ENCODE measurements at places on chromosomes 2 and 18.

DNA sequence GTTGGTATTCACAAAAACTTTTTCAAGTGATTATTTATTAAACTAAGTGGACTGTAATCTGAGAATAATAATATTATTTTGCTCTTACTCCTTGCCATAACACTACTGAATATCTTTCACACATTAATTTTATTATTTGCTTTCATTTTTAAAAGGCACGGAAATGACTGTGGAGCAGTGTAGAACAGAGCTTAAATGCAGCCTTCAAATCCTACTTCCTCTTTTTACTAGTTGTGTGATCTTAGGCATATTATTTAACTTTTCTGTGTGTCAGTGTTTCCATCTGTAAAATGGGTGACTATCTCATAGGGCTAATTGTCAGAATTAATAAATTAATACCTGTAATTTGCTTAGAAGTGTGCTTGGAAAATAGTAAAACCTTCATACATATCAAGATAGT lies 55.5 kb upstream of the SLC8A1 start:
- no peak for DNase-seq

- no peak for DNase-seq
Observed at GRCh38 chr2:207332480-207333212, 166.9 kb upstream of the KLF7 start.

- DNase-seq, result no peak
Observed at GRCh38 chr2:167898340-167898739, 349.1 kb downstream of the STK39 start.

DNA sequence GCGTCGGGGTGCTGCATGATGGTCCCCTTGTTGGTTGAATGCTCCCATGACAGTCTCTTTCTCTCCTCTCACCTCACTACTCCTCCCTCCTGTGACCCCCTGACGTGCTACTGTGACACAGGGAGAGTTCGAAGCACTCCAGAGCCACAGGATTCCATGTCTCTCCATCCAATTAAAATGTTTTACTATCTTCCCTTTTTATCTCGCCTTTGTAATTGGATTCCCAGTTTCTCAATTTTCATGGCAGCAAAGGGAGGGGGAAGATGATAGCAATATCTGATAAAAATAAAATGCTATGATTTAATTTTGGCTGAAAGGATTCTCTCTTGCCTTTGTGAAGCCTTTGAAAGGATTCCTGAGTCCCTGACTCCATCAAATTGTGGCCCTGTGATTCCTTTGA lies 271.9 kb upstream of the SLC14A2 start:
- DNase-seq, result no peak

DNA sequence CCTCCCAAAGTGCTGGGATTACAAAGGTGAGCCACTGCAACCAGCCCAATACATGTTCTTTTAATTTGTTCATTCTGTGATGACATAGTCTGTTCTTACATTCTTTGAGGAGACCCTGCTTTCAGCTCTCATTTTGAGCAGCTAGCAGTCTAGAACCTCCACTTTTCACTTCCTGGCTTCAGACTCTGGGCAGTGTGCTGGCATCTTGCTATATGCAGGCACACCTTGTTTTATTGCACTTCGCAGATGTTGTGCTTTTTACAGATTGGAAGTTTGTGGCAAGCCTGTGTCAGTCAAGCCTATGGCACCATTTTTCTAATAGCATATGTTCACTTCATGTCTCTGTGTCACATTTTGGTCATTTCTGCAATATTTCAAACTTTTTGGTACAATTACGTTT lies 72.4 kb downstream of the PRKCE start:
- no peak for DNase-seq

- no peak for DNase-seq
Observed at GRCh38 chr2:192005211-192005610, 158.3 kb upstream of the CAVIN2 start.

DNA sequence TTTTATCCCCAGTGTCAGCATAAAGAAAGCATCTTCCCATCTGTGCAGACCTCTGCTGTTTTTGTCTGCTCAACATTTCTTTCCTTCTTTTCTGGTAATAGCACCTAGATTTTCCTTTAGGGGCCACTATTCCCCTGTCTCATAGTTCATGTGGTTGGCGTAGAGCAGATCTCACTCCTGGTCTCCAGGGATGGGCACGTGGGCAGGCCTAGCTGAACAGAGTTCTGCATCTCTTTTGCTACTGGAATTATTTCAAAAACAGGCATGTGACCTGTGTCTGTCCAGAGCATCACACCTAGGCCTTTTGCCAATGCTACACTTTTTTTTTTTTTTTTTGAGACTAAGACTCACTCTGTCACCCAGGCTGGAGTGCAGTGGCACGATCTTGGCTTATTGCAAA lies 17.7 kb upstream of the ICOS start:
- no peak for DNase-seq

GRCh38 chr18:38186491-38186890 lies 620.9 kb upstream of the CELF4 start:
- DNase-seq, result no peak

- no peak for DNase-seq
Observed at GRCh38 chr2:187224989-187225388, 223.1 kb downstream of the CALCRL start.

- no peak for DNase-seq
Observed at GRCh38 chr18:22098563-22098989, 70.8 kb upstream of the GATA6 start.

DNA sequence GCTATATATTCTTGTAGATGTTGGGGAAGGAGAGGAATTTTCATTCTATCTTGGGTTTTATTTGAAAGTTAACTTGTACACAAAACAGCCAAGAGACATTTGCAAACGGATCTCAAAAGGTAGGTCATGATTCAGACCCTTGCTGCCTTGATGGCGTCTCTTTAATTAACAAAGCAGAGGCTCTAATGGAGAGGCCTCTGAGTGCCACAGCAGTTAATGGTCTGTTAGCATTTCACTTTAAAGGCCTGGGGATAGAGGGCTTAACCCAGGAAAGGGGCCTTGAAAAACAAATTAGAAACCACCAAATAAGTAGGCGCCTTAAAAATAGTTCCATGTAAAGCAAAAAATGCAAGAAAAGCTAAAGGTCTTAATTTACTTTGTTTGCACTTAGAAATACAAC lies 836.9 kb upstream of the CELF4 start:
- no peak for DNase-seq

GRCh38 chr2:221635949-221636348 lies 63.8 kb upstream of the EPHA4 start:
- DNase-seq, result no peak

DNA sequence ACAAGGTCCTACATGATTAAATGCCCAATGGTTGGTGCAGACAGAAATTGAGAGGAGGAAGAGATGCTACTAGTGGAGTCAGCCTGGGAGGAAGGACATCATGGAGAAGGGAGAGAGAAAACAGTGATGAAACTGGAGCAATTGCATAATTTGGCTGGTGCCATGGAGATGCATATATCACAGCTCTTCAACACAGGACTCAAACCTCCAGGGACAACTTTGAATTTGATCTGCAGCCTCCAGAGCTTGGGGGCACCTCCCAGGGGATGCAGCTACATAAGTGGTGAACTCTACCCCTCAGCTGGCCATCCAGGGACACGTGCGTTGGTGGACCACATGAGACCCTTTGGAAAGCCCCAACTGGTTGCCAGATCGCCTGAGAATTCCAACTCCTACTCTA lies 80.4 kb downstream of the CTAGE1 start:
- DNase-seq, result no peak

GRCh38 chr2:55120634-55121359 lies 70.5 kb upstream of the RTN4 start:
- DNase-seq, result peak; percentile 87

DNA sequence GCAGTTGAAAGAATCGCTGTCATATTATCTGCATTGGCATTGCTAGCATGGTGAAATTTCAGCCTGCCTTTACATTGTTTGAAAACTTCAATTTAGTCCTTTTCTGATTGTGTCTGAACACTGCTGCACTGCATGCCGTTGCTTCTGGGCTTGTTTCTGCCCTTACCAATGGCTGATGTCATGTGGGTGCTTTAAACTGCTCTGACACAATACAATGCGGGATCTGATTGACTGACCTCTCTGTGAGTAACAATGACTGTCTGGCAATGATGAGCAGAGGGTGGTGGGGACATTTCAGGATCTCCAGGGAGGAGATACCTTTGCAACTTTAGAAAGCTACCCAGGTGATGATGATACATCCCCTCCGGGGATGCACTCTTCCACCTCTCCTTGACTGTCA lies 119.5 kb upstream of the ZBTB14 start:
- DNase-seq, result no peak

- no peak for DNase-seq
Observed at GRCh38 chr18:79211844-79212243, 142.7 kb downstream of the ATP9B start.

GRCh38 chr2:240347949-240348500 lies 87.4 kb upstream of the GPC1 start:
- no peak for DNase-seq

DNA sequence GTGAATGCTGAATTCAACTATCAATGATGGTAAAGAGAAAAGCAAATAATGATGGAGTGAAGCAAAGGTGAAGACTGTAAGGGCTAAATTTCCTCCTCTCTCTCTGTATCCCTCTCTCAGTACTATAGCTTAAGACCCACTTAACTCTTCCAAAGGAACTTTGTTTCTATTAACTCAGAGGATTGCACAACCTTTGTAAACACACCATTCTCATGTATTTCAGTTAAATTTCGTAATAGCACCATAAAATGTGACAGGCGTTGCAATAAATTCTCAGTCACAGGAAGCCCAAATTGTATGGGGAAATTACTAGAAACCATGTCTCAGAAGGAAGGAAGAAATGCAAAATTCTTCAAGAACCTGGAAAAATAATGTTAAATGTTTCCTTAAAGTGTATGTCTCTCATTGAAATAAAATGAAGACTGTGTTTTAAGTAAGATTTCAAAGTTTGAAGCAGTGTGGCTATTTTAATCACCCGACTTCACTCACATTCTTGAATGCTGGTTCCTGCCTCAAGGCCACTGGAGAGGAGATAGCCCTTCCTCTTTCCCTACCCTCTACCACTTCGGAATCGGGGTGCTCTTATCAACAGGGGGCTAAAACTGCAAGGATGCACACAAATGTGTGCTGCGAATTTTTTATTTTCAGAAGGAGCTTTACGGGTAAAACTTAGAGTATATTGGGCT lies 112.1 kb downstream of the FTCDNL1 start:
- no peak for DNase-seq

DNA sequence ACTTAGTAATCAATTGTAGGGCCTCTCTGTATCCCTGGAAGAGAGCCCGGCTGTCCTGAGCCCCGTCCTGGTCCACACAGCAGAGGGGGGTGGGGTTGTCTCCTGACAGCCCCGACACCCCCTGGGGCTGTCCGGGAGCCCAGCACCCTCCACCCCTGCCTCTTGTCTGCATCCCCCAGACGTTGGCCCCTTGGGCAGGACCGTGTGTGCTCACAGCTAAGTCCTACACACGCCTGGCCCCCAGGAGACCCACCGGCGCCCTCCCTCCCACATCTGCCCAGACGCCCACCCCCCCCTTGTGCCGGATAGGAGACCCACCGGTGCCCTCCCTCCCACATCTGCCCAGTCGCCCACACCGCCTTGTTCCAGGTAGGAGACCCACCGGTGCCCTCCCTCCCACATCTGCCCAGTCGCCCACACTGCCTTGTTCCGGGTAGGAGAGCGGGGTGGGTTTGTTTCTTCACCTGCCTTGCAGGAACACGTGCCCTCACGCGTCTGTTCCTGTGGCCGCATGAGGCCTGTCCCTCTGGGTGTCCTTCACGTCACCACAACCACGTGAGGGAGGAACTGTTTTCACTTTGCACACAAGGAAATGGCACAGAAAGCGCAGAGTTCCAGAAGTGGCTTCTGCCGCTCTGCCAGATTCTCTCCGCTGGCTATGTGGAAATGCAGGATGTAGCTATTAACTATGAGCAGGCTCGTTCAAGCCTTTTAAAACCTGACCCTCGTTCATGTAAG lies 61.1 kb upstream of the NFATC1 start:
- DNase-seq, result no peak

All from left hindlimb (tissue), 1 donor.